Stimulated activated naive CD4-positive, alpha-beta T cell (primary cell): ENCODE measurements at places on chromosomes 2 and 18.

GRCh38 chr2:37920570-37920969 is 4.5 kb upstream of the RMDN2 start:
- DNase-seq = no peak

DNA sequence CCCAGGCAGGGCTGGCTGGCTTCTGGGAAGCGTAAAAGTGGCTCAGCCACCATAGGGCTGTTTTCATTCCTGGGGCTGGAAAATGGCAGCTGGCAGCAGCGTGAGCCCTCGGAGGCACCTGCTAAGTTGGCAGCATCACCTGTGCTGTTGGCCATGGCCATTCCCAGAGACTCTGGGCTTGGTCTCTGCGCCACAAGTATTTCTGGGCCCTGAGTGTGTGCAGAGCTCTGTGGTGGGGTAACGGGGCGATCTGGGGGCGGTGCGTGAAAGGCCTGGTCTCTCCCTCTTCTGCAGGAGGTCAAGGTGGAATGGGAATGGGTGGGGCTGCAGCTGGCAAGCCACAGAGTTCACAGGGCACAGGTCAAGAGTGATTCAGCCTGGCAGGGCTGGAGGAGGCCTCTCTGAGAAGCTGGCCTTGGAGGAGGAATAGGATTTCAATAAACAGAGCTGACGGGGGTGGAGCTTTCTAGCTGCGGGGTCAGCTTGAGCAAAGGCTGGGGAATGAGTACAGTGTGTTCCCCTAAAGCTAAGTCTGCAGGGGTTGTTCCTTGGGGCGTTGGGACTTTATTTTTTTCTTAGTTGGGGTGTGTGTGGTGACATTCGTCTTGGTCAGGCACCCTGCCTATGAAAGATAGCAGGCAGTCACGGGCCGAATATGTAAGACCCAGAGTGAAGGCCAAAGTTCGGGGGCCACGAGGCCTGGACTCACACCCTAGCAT is 10.3 kb upstream of the NTSR2 start:
- DNase-seq = no peak

DNA sequence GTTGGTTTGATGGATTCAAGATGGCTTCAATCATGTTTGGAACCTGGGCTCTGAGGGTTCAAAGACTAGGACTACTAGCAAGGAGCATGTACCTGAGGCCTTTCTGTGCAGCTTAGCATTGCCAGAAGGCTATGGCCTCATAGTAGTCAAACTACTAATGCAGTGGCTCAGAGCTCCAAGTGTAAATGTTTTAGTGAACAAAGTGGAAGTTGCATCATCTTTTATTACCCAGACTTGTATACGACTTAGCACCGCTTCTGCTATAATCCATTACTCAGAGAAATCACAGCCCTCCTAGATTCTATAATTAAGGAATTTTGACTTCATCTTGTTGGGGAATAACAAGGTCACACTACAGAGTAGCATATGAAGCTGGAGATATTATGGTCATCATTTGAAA is 210.5 kb downstream of the ERBB4 start:
- DNase-seq = no peak

DNA sequence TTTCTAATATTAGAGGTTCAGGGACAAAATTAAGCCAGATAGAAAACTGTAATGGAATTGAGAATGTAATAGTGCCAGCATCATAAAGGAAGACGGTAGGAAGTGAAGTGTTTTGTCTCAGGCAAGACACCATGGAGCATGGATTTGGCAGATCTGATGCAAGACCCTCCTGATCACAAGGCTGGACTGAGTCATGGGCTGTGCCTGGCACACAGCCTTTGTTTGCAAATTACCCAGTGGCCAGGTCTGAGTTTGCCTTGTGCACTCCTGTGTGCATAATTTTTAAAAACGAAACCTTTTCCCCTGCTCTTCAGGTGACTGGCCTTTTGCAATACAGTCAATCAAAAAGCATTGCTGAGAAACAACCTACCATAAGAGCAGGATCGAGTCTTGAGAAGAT is 2.0 kb upstream of the UPP2 start:
- no peak for DNase-seq
